ENCODE measurements at places on chromosomes 1 and 21.
A peak's percentile ranks its signal among the peaks of the same experiment; 100 is the strongest.

DNA sequence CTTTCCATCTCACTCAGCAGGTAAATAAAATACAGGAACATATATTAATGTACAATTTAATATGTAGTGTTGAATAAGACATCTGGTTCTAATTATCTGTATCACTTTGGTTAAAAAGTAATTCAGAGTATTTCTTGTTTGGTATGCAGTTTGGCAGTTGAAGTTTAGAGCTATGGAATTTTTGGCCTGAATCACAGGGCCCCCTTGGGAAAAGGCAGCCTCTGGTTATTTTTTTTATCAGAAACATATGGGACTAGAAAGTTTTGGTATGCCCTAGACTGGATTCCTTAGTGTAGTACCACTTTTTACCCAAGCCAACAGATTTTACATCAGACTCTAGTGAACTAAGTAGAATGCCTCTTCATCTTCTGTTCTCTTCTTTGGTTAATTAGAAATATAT is 26.4 kb downstream of the CNST start:
- no peak overlapping the region for H3K27ac ChIP-seq
- H3K4me1 ChIP-seq: peaks cover 36% of the 10 kb centered on the region
- peaks cover 31% of the 10 kb centered on the region for H3K36me3 ChIP-seq
- no peak for DNase-seq
- H3K4me3 ChIP-seq: no peak overlapping the region
- H3K27me3 ChIP-seq: no peaks in the 10 kb centered on the region

- H3K4me1 ChIP-seq: peaks cover 36% of the 10 kb centered on the region
- peak within 1 kb of the TSS; percentile 100 for H3K27ac ChIP-seq
- peak within 1 kb of the TSS; percentile 92 for H3K4me3 ChIP-seq
- peaks cover 32% of the 10 kb centered on the region for H3K27me3 ChIP-seq
Measured at GRCh38 chr1:222618001-222618879, at the start of gene MIA3. TSS of gene MIA3 (plus strand) at chr1:222618097. CDS start at chr1:222618111, 14 bp downstream.

- H3K27ac ChIP-seq: no peak overlapping the region
- peaks cover 3% of the 10 kb centered on the region for H3K36me3 ChIP-seq
- no peaks in the 10 kb centered on the region for H3K27me3 ChIP-seq
- DNase-seq: no peak
- H3K4me3 ChIP-seq: no peak overlapping the region
Measured at GRCh38 chr1:2446394-2446793, 29.7 kb upstream of the PLCH2 start.

GRCh38 chr1:185319139-185319475 is 2.1 kb upstream of the IVNS1ABP start:
- no peak overlapping the region for H3K27ac ChIP-seq
- H3K27me3 ChIP-seq: no peaks in the 10 kb centered on the region
- H3K36me3 ChIP-seq: peaks cover 30% of the 10 kb centered on the region
- DNase-seq: no peak

- peaks cover 61% of the 10 kb centered on the region for H3K27me3 ChIP-seq
- H3K4me1 ChIP-seq: no peaks in the 10 kb centered on the region
- no peaks in the 10 kb centered on the region for H3K36me3 ChIP-seq
Measured at GRCh38 chr1:50275566-50275965, 147.7 kb downstream of the DMRTA2 start.

GRCh38 chr1:8913457-8913856 is 32.2 kb upstream of the CA6 start:
- H3K27me3 ChIP-seq: no peaks in the 10 kb centered on the region
- H3K4me3 ChIP-seq: no peak overlapping the region
- peaks cover 6% of the 10 kb centered on the region for H3K4me1 ChIP-seq
- no peak overlapping the region for H3K27ac ChIP-seq

Measured in central memory CD8-positive, alpha-beta T cell (primary cell).